Panc1 (cell line): ENCODE measurements at places on chromosomes 2 and 18.
A peak's percentile ranks its signal among the peaks of the same experiment; 100 is the strongest.

- no peak for DNase-seq
Observed at GRCh38 chr2:205640716-205641115, 41.6 kb upstream of the NRP2 start.

GRCh38 chr18:23572012-23572411 is 14.3 kb downstream of the NPC1 start:
- DNase-seq, result no peak

DNA sequence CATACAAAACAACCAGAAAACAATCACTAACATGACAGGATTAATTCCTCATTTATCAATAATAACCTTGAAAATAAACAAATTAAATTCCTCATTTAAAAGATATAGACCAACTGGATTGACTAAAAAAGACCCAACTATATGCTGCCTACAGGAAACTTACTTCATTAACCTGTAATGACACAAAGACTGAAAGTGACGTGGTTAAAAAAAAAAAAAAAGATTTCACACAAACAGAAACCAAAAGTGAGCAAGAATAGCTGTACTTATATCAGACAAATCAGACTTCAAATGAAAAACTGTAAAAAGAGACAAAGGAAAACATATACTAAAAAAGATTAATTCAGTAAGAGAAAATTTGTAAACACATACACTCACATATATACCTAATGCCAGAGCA is 201.2 kb downstream of the CCDC178 start:
- DNase-seq, result no peak

- DNase-seq, result no peak
Observed at GRCh38 chr2:27715318-27716210, 51.9 kb downstream of the SLC4A1AP start.

DNA sequence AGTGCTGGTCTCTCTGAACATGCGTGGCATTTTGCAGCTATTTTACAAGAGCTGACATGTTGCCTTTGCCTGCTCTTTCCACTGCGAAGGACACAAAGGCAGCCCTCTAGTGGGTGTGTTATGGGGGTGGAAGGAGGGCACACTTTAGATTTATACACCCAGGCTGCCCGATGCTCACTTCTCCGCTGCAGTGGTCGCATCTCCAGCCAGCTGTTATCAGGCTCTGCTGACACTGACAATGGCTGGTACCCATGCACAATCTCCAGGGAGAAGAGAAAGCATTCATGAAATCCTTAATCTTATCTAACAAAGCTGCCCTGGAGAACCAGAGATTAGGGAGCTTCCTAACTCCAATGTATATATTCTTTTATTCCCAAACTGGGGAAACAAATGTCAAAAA is 113.5 kb downstream of the EPHA4 start:
- no peak for DNase-seq

DNA sequence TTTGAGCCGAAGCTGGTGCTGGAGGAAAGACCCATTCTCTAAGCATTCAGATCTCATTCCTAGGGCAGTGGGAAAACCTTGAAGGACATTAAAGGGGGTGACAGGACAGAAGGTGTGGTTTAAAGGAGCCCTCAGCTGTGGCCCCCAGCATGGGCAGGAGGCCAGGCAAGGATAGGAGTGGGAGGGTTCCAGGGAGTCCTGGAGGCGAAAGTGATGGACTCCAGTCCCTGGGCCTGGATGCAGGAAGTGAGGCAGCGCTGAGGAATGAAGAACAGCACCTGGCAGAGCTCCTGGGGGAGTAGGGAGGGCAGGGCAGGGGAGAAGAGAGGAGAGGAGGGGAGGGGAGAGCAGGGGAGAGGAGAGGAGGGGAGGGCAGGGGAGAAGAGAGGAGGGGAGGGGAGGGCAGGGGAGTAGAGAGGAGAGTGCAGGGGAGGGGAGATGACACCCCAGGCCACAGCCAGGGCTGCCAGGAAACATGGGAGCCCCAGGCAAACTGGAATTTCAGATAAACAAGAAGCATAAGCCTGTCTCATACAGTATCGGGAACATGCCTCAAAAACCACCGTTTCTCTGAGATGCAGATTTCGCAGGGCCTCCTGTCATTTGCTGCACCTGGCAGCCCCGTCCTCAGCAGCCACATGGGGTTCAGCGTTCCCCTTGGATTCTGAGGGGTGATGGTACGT is 5.7 kb downstream of the RAMP1 start:
- no peak for DNase-seq

- no peak for DNase-seq
Observed at GRCh38 chr18:9617006-9617542, 2.7 kb upstream of the PPP4R1 start.

- no peak for DNase-seq
Observed at GRCh38 chr2:238426568-238427434, at the start of gene ASB1. TSS of gene ASB1 (plus strand) at chr2:238426927. CDS start at chr2:238427071, 144 bp downstream.

DNA sequence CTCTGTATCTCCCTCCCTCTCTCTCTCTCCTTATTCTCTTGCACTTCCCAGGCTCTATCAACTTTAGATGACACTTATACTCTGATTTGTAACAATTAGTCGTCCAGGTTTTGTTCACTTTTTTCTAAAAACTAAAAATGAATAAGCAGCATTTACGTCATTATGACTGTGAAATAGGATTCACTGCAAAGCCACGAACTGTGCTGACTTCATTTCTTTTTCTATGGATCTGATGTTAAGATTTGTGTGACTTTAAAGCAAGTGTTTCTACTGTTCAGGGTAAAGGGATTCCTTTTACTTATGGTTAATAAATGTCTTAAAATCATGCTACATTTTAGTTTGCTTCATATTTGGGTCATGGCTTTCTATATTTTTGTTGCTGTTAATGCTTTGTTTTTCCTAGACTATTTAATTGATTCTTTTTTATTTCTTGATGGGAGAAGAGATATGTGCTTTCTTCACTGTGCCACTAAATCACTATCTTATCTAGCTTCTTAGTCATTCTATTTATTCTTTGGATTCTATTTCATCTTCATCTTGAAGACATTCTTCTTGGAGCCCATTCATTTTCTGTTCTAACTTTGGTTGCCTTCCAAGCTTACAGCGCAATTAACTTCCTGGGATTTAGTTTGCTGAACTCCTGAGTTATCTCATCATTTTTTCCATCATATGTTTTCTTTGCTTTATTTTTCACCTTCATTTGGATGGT is 480.4 kb upstream of the TRIB2 start:
- DNase-seq, result no peak

GRCh38 chr18:47593744-47594472 is 336.6 kb downstream of the SMAD2 start:
- DNase-seq, result no peak

- DNase-seq, result no peak
Observed at GRCh38 chr2:80703532-80703931, 399.0 kb upstream of the LRRTM1 start.

- no peak for DNase-seq
Observed at GRCh38 chr2:198452327-198452726, 647.9 kb downstream of the PLCL1 start.

DNA sequence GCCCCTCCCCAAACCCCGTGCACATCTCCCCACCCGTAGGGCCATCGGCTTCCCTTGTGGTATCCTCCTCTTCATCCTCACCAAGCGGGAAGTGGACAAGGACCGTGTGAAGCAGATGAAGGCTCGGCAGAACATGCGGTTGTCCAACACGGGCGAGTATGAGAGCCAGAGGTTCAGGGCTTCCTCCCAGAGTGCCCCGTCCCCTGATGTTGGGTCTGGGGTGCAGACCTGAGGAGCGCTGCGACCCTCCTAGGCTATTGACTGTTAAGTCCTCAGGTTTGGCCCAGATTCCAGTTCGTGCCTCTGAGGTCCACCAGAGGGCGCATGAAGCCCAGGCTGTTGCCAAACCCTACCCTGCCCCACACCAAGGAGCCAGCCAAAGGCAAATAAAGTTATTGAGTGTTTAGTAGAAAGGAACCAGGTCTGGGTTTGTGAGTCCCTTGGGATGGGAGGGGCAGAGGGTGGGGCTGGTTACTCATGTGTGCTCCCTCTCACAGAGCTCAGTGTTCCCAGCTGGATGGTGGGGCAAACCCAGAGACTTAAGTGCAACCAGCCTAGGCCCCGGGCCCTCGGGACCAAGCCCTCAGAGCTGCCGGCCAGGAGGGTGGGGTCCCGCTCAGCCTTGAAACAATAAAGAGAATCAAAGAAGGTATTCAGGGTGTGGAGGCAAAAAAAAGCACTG is 2.4 kb downstream of the PNKD start:
- DNase-seq, result peak; percentile 77

GRCh38 chr2:23944527-23944926 is 4.3 kb downstream of the UBXN2A start:
- DNase-seq, result no peak

- DNase-seq, result no peak
Observed at GRCh38 chr2:110860630-110861029, 128.3 kb downstream of the ACOXL start.

GRCh38 chr2:15243762-15244161 is 317.4 kb downstream of the NBAS start:
- no peak for DNase-seq

DNA sequence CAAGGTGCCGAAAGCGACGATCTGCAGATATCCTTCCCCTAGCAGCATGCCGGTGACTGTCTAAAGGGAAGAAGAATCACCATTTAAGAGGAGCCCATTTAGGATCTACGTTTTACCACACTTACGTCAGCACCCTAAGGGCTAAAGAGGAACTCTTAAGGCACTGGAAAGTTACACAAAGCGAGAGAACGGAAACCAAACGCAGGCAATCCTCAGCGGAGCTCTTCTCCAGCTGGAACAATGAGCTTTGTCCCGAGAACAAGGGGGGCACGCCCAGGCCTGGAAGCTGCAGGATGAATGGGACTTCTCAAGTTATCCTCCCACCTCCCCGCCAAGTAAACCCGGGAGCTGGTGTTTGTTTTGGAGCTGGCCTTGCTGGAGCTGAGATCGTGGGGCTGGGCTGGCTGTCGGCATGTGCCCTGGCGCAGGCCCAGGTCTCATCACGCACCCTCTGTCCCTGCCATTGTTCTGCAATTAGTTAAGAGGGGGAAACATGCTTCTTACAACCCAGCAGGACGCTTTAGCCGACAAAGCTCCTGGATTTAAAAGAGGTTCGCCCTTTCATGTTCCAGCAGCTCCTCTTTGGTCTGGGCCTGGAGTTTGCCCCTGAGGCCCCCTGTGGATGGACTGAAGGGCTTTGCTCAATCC is 36.4 kb downstream of the PXDN start:
- DNase-seq, result no peak

GRCh38 chr2:217905896-217906295 is 96.9 kb downstream of the TNS1 start:
- DNase-seq, result no peak

DNA sequence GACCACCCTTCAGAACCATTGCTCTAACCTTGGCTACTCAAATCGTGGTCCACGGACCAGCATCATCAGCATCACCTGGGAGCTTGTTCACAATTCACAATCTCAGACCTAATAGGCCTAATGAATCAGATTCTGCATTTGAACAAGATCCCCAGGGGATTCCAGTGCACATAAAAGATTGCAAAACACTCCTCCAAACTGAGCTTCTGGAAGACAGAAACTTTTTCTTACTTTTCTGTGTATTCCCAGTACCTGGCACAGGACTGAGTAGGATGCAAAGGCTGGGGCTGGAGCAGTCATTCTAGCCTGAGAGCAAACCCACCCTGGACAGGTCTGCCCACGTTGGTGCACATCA is 115.1 kb upstream of the COPS8 start:
- no peak for DNase-seq

GRCh38 chr18:45839414-45840395 is 14.2 kb downstream of the SIGLEC15 start:
- no peak for DNase-seq

GRCh38 chr2:186687807-186688211 is 6.1 kb upstream of the FAM171B start:
- no peak for DNase-seq

DNA sequence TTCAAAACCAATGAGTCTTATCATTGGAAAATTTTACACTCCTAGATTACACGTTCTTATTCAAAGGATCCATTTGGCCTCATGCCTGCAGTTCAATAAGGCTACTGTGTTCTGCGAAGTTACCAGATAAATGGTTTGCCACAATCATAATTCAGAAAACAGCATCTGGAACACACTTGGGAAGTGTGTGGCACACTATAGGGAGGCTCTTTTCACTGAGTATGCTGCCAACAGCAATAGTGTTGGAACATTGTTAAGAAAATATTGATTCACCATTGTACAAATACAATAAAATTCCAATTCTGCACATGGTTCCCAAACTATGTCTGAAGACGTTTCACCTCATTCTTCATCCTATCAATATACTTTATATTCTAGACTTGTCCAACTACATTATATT is 141.4 kb upstream of the DOK6 start:
- no peak for DNase-seq

GRCh38 chr2:47483191-47483590 is 80.2 kb downstream of the MSH2 start:
- no peak for DNase-seq

DNA sequence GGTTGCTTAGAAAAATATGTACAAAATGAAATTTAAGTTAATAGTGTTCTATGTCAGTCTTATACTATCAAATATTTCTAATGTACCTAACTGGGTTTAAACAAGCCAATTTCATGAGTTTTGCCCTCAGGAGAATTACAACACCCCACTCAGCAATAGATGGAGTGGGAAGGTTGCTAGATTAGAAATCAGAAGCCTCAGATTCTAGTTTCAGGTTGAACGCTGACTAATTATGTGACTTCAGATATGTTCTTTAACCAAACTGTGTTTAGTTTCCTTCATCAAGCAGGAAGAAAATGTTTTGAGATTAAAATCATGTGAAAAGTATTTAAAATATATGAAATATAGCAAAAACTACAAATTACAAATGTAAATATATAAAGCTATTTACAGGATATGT is 133.8 kb upstream of the KCNH7 start:
- DNase-seq, result no peak

DNA sequence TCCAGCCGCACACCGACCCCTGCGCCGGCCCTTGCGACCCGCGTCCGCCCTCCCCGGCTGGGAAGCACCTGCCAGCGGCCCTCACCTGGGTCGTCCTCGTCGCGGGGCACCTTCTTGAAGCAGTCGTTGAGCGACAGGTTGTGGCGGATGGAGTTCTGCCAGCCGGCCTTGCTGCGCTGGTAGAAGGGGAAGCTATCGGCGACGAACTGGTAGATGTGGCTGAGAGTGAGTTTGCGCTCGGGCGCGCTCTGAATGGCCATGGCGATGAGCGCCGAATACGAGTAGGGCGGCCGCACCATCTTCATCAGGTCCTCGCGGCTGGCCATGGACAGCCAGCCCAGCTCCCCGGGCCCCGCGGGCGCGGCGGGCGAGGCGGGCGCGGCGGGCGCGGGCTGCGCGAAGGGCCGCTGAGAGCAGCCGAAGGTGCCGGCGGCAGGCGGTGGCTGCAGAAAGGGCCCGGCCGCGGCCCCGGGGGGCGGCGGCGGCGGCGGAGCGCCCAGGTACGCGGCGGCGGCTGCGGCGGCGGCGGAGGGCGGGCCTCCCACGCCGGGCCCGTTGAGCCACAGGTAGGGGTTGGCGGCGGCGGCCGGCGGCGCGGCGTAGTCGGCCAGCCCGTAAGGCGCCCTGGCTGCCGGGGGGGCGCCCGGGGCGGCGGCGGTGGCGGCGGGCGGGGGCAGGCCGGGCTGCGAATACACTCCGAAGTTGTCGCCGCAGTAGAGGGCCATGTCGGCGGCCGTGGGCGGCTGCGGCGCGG is 505 bp downstream of the FOXI3 start:
- no peak for DNase-seq
